ENCODE measurements at places on chromosomes 2 and 18.

DNA sequence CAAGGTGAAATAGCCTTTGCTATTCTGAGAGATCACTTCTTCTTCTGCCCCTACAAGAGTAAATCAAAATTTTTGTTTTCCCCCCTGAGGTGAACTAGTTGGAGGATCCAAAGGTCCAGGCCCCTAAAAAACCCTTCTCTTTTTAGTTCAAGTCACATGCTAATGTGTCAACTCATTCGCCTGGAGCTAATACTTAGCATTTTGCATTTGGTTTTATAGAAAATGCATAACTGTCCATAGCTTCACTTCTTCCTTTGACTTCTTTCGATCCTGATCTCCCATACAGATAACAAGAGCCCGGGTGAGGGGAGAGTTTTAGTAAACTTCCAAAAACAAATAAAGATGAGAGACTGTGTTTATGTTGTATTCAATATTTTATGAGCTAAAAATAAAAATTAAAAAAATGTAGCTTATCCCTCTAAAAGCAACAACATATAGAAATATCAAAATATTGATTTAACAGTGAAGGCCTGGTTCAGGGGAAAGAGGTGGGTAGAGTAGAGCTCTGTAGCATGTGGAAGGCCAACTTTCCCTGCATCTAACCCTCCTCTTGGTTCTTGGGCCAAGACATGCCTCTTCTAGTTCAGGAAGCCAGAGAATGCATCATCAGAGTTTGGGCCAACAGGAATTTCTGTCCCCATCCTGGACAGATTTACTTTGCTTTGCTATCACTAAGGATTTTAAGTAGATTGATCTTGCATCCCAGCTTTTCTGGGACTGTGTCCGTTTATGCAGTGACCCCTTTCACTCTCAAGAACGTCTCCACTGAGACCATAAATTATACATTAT lies 333.8 kb downstream of the ALK start:
- no peak for DNase-seq

DNA sequence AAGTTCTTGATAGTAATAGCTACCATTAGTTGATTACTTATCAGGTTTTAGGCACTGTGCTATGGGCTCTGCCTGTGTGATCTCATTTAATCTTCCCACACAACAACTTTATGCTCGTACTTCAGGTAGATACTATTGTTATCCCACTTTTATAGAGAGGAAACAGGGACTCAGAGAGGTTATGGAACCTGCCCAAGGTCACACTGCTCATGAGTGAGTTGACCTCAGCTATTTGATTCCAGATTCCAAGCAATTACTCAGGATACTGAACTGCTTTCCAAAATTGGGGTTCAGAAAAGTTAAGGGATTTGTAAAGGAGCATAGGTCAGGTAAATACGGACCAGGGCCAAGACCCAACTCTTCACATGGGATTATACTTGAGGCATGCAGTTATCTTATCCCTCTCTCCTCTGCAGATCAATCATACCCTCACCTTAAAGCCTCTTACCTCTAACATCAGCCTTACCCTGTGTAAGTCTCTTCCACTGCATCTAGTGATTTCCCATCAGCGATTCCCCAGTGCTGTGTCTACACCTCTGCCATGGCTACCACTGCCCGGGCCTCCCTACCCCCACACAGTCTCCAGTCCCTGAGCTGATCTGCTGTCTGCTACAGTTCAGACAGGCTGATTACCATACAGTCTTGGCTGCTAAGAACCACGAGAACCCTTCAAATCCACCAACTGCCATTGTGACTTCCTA lies 74.4 kb downstream of the ANTXR1 start:
- no peak for DNase-seq

- no peak for DNase-seq
Measured at GRCh38 chr2:56030062-56030461, 106.5 kb upstream of the EFEMP1 start.

GRCh38 chr2:40155728-40156127 lies 296.2 kb downstream of the SLC8A1 start:
- DNase-seq, result no peak

- DNase-seq, result no peak
Measured at GRCh38 chr2:203310688-203311436, 17.3 kb upstream of the ABI2 start.

DNA sequence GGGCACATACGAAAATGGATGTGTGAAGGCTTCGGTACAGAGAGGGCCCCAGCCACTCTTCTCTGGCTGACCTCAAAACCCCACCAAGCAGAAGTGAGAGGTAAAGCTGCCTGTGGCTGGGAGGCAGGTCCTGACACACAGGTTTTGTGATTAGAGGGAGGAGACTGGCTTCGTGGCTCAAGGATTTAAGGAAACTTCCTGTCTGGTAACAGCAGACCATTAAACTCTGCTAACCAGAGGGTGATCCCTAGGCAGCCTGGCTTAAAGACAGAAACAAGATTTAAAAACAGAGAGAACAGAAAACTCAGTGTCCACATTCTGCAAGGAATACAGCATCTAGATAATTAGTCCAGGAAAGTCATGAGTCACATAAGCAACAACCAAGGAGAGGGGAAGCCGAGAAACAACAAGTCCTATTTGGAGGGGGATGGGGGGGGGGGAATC lies 101.9 kb downstream of the NFATC1 start:
- no peak for DNase-seq

GRCh38 chr2:10912796-10913455 lies 1.2 kb downstream of the KCNF1 start:
- no peak for DNase-seq

- no peak for DNase-seq
Measured at GRCh38 chr2:45009303-45009927, at the start of gene SIX2. Gene SIX2, minus strand, starts transcription at chr2:45009452. Its CDS starts 342 bp downstream, at chr2:45009110.

DNA sequence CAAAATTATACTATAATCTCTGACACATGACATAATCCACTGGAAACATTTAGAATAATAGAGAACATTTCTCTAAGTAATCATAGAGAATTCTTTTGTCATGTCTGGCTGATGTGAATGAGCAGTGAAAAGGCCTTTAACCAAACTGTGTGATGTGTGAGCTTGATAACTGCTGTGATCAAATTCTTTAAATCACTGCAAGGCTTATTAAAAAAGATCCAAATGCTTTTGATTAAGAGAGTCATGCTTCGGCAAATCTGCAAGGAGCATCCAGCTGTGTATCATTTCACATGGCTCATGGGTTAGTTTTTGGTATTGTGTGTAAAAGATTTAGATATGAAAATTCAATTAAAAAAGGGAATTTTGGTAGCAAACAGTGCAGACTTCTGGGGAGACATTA lies 58.6 kb upstream of the TFPI start:
- DNase-seq, result no peak

- DNase-seq, result no peak
Measured at GRCh38 chr2:88067189-88067588, 436 bp upstream of the SMYD1 start.

- no peak for DNase-seq
Measured at GRCh38 chr2:120257522-120257921, 4.9 kb downstream of the RALB start.

DNA sequence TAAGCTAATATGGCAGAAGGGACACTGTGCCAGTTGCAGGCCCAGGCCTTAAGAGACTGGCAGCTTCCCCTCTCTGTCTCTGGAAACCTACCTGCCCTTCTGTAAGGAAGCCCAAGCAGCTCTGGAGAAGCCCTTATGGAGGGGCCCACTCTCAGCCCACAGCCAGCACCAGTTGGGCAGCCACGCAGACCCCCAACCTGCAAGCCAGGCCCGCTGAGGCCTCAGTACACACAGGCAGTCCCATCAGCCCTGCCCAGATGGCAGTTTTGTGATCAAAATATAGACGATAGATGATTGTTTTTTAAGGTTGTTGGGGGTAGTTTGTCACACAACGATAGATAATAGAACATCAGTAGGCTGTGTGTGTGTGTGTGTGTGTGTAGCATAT lies 36.8 kb upstream of the ALPP start:
- DNase-seq, result no peak

DNA sequence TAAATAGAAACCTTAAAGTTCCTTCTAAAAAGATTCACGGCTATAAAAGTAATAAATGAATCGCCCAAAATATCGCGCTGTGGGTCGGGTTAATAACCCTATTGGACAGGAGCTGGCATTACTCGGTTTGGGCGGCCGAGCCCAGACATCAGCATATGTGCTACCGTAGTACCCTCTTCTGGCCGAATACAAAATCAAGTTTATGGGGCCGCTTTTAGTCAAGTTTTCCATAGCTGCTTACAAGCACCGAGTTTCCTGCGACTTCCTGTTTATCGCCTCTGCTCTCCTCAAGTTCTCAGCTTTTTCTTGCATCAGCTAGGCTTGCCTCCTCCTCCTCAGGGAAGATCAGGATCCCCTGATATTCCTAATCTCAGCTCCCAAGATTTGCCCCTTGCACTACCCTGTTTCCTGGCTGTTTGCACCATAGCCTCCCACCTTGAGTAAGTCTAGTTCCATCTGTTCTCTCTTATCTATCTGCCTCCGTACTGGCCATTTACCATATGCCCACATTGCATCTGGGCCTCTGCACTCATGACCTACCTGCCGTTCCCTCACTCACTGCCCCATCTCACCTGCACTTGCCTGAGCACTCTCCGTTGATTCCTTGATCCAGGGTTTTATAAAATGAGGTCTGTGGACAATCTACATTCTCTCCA lies 56.1 kb downstream of the SLC35F5 start:
- no peak for DNase-seq

- DNase-seq, result no peak
Measured at GRCh38 chr2:142769761-142770160, 107.7 kb upstream of the KYNU start.

DNA sequence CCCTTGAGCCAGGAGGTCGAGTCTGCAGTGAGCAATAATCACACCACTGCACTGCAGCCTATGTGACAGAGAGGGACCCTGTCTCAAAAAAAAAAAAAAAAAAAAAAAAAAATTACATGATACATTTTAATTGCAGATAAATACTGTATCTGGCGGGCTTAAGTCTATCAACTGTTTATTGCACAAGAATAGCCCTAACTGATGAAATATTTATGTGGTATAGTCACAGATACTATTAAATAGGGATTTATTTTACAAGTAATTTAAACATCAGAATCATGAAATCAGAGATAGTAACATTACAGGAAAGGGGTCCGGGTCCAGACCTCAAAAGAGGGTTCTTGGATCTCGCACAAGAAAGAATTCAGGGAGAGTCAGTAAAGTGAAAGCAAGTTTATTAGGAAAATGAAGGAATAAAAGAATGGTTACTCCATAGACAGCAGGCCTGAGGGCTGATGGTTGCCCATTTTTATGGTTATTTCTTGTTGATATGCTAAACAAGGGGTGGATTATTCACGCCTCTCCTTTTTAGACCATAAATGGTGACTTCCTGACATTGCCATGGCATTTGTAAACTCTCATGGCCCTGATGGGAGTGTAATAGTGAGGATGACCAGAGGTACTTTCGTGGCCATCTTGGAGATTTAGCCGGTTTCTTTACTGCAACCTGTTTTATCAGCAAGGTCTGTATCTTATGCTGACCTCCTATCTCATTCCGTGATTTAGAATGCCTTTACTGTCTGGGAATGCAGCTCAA lies 166.6 kb downstream of the PMAIP1 start:
- no peak for DNase-seq

DNA sequence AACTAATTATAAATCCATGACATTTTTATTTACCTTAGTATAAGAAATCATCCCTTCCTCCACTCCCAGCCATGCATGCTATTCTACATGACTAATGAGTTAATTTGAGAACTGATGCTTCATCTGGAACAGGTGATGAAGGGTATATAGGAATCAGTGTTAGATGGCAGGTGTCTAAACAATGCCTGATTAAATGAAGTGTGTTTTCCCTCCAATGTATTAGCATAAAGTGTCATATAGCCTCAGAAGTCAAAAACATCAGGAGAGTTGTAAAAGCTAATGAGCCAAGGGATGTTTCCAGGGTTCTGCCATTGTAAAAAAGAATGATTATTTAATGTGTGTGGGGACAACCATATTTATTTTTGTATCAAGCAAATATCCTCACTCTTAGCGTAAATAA lies 913.8 kb downstream of the DCC start:
- no peak for DNase-seq

DNA sequence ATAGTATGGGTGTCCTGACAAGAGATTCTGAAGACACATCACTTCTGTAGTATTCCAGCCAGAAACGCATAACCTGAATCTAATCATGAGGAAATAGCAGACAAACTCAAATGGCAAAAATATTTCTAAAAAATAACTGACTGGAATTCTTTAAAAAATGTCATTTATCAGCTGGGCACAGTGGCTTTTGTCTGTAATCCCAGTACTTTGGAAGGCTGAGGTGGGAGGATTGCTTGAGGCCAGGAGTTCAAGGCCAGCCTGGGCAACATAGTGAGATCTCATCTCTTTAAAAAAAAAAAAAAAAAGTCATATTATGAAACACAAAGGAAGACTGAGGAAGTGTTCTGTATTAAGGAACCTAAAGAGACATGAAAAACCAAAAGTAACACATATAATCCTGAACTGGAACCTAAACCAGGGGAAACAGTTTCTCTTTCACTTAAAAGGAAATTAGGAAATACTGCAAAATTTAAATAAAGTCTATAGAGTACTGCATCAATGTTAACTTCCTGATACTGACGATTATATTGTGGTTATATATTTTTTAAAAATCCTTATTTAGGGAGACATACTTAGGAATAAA lies 29.9 kb downstream of the SESTD1 start:
- no peak for DNase-seq

- DNase-seq, result no peak
Measured at GRCh38 chr2:232333361-232334135, 45.0 kb upstream of the ALPP start.

GRCh38 chr18:11688972-11689668 lies at the start of gene GNAL:
Gene GNAL, plus strand, starts transcription at chr18:11689264. Its CDS starts 300 bp downstream, at chr18:11689564.
- peak; percentile 69 for DNase-seq

DNA sequence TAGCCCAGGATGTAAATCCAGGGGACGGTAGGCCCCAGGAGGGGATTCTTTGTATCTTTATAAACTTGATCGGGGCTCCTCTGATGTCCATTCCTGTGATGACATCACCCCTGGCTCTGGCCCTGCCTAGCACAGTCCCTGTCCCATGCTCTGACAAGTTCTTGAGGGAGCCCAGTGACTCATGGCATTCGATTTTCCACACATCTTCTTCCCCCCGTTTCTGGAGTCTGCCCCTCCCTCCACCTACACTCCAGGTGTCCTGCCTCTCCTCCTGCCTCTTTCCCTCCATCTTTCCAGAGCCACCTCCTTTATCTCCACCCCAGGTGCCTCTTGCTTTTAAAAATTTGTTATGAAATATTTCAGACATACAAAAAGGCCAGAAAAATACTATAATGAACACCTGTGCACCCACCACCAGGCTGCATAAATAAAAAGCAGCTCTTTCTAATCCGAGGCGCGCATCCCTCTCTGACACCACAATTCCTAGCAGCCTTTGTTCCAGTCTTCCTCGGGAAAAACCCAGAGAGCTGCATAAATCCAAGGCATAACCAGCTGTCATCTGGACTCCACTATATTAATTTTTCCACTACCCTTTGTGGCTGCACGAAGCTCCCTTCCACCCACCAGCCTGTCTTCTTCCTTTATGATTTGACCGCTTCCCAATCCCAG lies 207.7 kb downstream of the ZBTB7C start:
- DNase-seq, result no peak

GRCh38 chr2:23767876-23768621 lies 158.9 kb downstream of the ATAD2B start:
- no peak for DNase-seq

Data from substantia nigra (tissue), 51 donors.